HAP-1 (cell line): ENCODE measurements at places on chromosomes 1 and 21.

- peak; percentile 5 for DNase-seq
These were observed 9.7 kb upstream of the SRP9 start for GRCh38 chr1:225767634-225768540.

DNA sequence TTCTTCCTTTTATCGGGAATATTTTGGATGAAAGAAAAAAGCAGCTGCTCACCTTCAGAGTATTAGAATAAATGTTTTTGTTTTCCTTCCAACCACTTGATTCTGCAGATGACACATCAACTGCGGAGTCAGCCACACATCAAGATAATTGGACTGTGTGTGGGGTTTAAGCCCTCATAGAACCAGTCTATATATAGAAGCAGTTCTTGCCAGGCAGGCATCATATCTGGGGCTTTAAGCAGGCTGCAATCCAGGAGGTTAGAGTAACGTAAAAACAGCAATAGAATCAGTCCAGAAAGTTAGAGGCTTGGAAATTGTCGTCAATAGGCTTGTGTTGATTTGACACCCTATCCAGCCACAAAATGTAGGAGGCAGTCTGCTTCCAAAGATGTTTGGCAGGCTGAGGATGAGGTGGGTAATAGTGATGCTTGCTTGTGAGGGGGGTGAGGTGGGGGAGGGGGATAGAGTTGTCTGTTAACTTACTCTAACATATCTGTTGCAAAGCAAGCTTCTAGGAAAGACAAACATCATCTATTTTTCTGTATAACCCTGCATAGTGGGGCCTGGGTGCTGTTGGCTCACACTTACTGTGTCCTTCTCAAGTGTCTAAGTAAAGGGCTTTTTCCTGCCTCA, 64.8 kb downstream of the PEX14 start:
- DNase-seq: no peak

DNA sequence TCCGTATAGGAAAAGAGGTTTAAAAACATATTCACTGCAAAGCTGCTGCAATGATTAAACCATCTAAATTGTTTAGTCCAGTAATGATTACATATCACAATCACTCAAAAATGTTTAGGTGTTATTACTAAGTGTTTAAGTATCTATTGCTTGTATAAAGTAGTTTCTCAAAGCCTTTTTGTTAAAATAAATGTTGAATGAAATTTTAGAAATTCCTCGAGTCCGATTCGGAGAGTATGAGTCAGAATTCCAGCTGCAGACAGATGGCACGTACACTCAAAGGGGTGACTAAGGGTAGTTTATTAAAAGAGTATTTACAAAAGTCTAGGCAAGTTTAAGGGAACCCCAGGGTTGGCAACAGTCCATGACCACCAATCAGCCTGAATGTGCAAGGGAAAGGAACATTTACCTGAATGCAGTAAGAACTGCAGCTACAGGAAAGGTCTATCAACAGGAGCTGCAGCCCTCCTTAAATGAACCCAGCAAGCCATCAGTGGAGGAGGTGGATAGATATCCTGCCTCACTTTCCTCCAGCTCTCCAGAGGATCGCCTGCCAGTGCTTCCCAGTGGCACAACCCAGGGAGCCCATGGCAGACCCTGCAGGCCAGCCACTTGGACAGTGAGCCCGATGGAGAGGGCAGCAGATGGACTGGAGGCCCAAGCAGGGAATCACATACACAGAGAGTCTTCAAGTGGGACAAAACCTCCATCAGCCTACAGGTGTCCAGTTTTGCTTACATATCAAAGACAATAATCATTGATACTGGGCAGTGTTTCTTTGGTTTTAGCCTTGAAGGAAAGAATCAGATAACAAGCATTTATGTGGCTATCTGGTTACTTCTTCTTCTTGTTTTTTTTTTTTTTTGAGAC, 92.1 kb upstream of the SLC44A3 start:
- DNase-seq: no peak

DNA sequence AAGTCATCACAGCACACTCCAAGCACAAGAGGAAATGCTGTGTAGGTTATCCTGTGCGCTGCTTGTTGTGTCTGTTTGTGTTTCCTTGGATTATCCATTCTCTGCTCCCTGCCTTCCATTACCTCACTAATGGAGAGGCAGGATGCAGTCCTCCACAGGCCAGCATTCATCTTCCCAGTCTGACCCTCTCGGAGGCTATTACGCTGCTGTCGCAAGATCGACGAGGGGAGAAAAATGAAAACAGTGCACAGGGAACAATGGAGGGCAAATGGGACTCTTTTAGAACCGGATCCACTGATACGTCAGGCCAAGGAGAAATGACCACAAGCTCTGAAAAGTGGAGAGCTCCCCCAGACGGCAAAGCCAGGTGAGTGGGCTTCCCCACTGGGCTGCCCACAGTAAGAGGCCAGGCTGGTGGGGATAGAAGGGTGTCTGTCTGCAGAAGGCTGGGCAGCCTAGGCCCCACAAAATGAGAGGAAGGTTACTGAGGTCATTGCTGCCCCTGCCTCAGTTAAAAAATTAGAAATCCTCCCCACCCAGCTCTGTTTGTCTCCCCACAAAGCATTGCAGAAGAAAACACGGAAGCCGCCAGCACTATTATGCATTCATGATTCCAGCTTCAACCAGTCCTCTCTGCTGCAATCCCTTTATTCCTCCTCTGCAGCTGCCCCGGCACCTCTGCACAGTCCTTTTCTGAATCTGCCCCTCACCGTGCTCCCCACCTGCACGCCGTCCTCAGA, 21.7 kb downstream of the LRRN2 start:
- no peak for DNase-seq

DNA sequence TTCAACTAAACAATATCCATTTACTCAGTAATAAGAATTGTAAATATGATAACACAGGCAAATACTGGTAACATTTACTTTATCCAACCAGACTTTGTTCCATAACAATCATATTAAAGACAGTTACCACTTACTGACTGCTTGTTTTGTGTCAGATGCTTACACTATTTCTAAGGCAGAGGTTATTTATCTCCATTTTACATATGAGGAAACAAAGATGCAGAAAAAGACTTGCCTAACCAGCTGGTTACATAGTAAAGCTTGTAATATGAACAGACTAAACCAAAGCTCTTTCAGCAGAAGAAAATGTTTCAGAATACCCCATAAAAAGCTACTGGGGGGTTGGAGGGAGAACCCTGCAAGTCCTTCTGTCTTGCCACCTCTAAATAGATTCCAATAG, 180.1 kb downstream of the EIF4G3 start:
- DNase-seq: no peak

GRCh38 chr1:109864047-109864822, 46.4 kb upstream of the CSF1 start:
- no peak for DNase-seq

DNA sequence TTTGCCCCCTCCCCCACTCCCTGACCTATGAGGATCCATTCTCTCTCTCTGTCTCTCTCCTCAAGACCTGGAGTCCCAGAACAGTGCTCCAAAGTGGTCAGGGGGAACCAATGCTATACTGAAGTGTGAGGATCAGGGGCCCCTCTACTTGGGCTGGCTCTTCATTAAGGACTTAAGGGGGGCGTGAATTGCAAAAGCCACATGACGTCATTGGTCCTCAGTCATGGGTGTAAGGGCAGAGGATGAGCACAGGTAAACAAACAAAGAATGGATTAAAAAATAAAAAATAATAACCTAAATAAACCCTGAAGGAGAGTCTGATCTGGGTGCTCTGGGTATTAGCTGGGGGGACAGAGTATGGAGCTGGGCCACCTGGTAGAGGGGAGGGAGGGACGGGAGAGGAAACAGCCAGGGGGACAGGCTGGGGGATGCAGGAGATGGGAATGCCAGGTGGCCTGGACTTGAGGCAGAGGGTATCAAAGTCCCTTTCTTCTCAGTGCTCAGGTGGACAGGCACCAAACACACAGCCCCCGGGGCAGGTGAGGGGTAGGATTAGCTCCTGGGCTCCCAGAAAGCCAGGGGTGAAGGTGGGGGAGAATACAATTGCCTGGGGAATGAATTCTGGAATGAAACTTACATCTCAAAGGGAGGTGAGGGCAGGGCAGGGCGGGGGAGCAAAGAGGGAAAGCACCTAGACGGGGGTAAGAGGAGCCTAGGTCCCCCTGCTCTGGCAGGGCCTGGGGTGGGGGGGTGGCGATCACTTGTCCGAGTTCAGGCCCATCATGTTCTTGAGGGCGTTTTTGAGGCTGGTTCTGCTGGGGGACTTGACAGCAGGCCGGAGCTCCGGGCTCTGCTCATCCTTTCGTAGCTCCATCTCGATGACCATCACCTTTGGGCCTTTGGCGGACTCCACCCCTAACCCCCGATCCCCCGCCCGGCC, 4.6 kb downstream of the MPZ start:
- DNase-seq: no peak

GRCh38 chr1:6935361-6935883, 150.2 kb downstream of the CAMTA1 start:
- no peak for DNase-seq

DNA sequence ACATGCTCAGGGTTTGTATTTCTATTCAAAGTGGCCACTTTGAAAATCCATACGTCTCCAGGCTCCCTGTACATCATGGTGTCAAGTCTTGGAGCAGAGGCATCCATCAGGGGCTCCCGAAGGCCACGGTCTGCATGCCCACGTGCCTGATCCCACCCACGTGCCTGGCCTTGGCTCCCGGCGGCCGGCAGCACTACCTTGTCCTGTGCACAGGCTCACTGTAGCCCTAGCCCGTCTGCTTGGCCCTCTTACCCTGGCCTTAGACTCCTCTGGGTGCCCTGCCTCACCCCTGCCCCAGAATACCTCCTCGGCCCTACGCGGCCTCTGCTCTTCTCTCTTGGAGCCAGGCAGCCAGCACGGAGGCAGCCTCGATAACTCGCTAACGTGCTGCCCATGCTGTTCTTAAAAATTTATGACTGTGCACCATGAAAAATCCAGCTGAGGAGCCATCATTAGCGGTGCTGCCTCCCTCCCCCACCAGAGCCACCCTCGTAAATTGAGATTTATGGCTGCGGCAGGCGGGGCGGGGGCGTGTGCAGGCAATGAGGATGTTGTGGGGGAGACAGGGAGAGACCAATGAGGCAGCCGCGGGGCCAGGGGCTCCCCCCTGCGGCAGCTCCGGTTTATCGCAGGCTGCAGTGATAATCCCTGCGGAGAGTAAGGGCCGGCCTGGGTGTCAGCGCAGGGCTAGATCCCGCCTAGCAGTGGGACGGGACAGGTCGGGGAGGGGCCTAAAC, 24.6 kb downstream of the DMAP1 start:
- peak; percentile 90 for DNase-seq

DNA sequence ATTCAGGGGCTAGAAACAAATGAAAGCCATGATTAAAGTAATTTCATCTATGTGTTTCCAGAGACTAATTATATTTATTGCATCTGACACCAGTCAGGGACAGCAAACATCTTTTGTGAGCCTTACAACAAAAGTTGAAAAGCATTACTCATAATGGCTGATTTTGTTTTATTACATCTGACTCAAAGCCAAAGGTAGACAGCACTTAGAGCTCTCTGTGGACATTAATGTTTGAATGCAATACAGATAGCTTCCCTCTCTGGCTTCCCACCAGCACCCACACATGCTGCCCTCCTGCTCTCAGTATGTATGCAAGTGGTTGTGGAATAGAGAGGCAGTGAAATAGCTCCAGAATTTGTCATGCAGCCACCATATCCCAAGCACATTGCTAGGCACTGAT, 198.7 kb downstream of the SETD4 start:
- no peak for DNase-seq

DNA sequence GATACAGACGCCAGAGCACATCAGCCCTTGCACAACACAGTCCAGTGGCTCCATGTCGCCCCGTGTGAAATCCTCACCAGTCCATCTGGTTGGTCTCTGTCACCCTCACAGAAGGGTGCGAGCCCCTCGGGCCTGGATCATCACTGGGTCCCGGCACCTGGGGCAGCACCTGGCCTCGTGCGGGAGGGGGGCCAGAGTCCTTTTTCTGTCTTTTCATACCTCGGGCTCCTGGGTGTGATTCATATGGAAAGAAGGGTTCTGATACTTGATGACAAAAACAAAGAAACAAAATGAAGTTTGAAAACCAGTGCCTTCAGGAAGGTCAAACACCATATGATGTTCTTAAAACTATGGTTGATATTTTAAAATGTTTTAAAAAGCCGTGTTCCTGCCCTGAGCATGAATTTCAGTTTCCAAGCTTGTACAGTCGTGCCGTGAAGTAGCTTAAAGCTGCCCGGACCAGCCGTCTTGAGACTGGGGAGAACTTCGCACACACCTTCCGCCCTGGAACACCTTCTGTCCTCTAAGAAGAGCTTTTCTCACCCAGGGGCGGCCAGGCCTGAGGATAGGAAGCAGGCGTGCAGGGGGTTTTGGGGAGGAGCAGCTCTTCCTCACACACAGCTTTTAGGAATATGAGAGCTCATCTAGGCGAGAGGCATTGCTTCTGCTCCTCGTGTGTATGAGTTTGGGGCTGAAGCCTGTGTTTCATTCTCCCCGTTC, 35.2 kb downstream of the SLC37A1 start:
- DNase-seq: no peak

DNA sequence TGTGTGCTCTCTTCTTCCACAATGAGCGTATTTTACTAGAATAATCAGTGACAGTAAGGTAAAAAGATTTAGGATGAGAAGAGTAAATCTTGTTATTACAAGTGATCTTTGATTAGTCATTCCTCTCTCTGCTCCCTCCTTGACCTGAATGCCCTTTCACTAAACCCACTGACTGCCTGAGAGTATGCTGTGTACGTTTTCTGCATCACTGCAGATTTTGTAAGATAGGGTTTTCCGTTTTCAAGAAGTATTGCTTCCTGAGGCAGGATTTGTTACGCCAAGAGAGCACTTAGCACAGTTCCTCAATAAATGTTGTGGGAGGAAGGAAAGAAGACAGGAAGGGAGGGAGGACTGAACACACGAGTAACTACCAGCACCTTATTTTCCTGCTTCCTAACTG, 7.7 kb upstream of the LAMB3 start:
- DNase-seq: no peak

- peak; percentile 29 for DNase-seq
These were observed 94.0 kb upstream of the FMN2 start for GRCh38 chr1:239997515-239998311.

- DNase-seq: no peak
These were observed 61.8 kb downstream of the S1PR1 start for GRCh38 chr1:101298663-101299062.

- no peak for DNase-seq
These were observed 669.0 kb downstream of the RWDD3 start for GRCh38 chr1:95903060-95903459.

- DNase-seq: no peak
These were observed 22.0 kb downstream of the PRKCZ start for GRCh38 chr1:2072109-2072806.

GRCh38 chr1:12067900-12068821, 5.1 kb downstream of the TNFRSF8 start:
- DNase-seq: peak; percentile 47

GRCh38 chr1:41238311-41238988, 3.7 kb downstream of the SCMH1 start:
- no peak for DNase-seq

DNA sequence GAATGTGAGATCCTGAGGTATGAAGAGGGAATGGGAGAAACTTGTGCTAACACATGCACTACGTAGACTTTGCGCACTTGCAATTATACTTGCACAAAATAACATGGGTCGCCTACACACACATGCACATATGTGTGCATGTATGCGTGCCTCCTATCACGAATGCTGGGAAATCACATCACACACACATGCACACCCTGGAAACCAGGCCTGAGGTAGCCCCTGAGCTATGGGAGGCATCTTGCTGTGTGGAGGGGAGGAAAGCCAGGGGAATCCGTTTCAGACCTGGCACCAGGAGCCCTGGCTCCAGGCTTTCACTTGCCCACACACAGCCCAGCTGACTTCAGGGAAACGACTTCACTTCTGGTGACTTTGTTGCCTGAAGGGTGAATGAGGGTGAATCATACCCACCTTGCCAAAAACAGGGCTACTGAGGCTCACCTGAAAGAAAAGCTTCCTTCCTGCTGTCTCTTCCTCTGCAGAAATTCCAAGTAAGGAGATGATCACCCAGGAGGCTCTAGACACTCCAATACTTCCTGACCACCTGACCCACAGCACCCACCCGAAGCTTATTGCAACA, 136.0 kb upstream of the NGF start:
- no peak for DNase-seq
